ENCODE measurements at places on chromosomes 7 and 10. TPM values are rescaled to one million over a fixed set of nuclear protein-coding genes. Genes with fewer than 3 reads are reported as not detected.

DNA sequence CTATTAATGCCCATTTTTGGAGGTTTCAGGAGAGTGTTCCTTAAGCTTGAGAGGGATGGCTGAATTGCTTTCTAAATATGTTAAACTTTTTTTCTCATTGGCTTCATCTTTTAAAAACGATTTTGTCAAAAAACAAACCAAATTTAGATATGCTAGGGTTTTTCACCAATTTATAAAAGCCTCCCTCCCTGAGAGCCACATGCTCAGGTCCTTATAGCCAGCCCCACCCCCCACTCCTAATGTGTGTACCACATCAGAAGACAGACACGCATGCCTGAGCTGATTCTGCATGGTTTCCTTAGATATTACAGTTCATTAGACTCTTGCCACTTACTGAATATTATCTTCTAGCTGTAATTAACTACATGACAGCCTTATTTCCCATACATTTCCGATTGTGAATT, 2.0 kb downstream of the CUL1 start:
- DNase-seq = peak; percentile 44

GRCh38 chr7:138245682-138246081, 169.4 kb downstream of the AKR1D1 start:
- DNase-seq = no peak

DNA sequence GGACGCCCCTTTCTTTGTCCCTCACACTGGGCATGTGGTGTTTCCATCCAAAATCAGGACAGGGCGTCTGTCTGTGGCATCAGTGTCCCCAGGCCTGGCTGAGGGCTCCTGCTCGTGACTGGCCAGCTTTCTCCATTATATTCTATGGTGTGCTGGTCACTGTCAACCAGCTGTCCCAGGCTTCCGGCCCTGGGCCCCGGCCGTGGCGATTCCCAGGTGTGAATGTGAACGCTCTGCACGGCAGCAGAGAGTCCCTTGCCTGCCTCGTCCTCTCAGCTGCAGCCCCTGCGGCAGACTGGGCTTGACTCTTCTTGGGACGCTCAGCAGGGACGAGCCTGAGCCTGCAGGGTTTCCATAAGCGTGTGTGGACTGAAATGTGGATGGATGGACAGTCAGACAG, 5.9 kb upstream of the UTF1 start:
- DNase-seq = no peak

- DNase-seq = no peak
These were observed 24.9 kb downstream of the C10orf71 start for GRCh38 chr10:49323896-49324270.

- DNase-seq = no peak
These were observed 222.0 kb downstream of the BICC1 start for GRCh38 chr10:58734664-58735063.

- DNase-seq = no peak
These were observed 751.1 kb downstream of the GRM8 start for GRCh38 chr7:126501617-126502016.

- no peak for DNase-seq
These were observed 3.2 kb downstream of the TES start for GRCh38 chr7:116213361-116214130.

DNA sequence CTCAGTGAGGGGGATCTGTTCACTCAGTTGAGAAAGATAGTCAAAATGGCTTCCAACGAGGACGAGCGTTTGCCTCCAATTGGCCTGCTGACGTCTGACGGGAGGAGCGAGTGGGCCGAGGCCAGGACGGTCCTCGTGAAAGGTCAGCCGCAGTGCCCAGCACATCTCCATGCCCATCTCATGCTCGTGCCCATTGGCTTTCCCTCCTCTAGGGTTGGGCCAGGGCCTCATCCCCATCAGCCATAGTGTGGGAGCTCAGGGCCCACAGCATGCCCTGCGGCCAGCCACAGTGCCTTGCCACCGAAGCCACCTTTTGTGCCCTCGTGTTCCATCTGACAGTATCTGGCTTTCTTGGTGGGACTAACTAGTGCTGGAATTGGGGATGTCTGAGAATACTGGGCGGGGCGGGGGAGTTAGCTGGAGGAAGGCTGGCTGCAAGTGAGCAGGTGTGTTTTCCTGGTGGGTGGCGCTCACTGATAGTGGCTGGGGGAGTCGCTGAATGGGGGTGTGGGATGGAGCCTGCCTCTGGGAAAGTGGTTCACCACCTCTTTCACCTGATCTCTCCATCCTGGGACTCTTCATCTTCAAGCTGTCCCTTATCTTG, 13.9 kb downstream of the CHAT start:
- no peak for DNase-seq

GRCh38 chr10:22303461-22303860, 12.7 kb upstream of the COMMD3 start:
- DNase-seq = no peak

DNA sequence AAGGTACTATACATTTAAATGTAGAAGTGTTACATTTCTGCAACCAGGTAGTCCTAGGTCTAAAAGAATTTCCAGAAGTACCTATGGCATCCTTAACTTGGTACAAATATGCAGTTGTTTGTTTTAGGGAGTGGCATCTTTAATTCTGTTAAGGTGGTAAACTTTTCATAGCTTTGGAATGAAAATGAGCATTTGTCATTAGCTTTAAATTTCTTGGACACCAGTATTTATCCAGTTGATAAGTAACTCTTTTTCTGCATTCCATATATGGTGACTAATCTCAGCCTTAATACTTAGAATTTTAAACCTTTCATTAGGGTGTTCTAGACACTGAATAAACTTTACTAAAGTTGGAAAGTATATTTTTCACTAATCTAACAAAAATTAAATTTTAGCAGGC, 10.8 kb downstream of the SLF2 start:
- DNase-seq = no peak

DNA sequence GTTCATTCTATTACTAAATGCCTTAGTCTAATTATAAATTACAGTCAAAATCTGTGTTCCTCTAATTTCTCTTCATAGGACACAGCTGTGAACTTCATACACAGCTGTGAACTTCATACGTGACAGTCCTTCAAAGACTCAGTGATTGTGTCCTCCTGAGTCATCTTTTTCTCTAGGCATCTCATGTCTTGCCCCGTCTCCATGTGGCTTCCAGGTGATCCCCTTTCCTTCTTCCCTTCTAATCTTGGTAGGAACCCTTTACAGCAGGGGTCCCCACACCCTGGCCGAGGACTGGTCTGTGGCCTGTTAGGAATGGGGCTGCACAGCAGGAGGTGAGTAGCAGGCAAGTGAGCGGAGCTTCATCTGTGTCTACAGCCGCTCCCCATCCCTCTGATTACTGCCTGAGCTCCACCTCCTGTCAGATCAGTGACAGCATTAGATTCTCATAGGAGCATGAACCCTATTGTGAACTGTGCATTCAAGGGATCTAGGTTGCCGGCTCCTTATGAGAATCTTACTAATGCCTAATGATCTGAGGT, 14.0 kb upstream of the EIF5AL1 start:
- DNase-seq = no peak

GRCh38 chr7:54355842-54356241, 186.3 kb upstream of the VSTM2A start:
- DNase-seq = no peak

DNA sequence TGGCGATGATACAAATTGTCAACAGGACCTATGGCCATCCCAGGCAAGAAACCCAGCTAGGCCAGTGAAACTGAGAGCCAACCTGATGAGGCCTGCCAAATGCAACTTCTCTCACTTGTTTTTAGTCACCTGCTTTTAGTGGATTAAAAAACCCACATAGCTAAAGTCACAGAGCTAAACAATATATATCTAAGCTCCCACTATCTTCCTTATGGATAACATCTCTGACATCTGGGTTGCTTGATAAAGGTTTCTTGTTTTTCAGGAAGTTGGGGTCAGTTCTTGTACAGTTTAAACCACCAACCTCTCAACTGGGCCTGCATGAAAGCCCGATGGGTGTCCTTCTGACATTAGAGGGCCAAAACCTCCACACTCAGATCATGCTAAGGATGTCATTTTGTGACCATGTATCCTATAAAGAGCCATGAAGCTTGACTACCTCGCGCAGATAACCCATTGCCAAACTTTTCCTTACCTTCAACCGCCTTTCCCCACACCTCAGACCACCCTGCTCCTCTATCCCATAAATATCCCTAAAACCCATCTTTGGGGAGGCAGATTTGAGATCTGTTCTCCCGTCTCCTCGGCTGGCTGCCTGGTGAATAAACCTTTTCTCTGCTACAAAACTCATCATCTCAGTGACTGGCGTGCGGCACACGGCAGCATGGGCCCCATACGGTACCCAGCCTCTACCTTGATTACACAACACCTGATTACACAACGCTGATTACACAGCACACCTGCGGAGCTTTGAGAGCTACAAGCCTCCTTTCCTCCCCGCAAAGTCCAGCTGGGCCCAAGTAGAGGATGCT, 797 bp upstream of the STMP1 start:
- DNase-seq = peak; percentile 13

DNA sequence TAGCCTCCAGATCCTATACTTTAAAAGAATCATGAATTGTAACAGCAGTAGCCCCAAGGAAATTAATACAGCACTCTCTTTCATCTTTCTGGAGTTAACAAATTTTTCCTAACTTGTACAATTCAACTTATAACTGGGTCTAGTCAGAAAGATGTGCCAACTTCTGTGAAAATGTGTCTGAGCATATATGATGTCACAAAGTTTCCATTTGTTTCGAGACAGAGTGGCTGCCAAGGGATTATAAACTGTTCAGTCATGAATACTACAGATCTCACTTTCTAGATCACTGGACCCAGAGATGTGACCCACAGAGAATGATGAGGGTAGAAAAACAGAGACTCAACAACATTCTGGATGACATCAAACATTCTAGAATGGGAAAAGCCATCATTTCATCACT, 249.2 kb upstream of the PHF14 start:
- DNase-seq = no peak

GRCh38 chr7:115124409-115124939, 202.6 kb downstream of the MDFIC start:
- no peak for DNase-seq

- no peak for DNase-seq
These were observed 28.3 kb downstream of the C1GALT1 start for GRCh38 chr7:7210475-7211237.

DNA sequence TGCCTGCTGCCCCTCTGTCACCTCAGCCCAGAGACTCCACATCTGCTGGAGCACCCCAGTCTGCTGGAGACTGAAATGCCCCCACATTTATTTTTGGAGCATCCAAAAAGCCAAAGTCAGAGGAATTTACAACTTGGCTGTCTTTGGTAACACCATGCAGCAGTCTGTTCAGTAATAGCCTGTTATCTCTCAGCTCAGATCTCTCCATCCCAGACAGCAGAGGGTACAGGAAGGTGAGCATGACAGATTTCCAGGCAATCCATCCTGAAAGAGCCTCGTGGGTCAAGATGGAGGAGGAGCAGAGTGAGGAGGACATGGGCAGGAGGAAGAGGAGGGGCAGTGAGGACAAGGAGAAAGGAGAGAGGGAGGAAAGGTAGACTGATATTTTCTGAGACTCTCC, 55.9 kb downstream of the GRID1 start:
- DNase-seq = no peak

DNA sequence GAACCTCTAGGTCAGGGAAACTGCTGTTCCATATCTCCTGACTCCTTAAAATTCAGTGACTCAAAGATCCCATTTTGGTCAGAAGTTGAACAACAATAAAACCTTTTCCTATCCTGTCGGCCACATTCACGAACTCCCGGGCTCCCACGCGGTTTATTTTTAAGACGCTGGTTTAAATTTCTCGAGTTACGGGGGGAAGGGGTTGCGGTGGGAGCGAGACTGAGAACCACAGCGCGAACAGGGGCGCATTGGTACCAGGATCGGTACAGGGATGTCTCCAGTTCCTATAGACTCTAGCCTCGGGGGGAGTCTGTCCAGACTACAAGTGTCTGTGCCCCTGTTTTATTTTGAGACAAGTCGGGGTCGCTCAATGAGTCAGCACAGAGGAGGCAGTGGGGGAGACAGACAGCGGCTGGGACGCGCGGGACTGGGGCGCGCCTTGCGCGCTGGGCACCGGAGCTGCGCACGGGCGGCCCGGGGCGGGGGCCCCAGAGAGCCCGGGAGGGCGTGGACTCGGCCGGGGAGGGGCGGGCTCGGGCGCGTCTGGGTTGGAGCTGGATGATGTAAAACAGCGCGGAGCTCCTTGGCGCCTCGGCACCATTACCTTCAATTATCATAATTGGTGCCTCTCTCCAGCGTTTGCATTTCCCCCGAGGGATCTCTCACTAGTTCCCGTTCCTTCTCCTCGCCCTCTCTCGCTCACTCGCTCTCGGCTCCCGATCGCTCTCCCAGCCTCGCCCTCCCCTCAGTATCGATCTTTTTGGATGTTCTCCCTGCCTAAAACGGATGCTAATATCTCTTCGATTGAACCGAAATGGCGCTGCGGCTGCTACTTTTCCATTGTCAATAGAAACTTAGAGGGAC, 8.7 kb upstream of the BAMBI start:
- DNase-seq = peak; percentile 71

DNA sequence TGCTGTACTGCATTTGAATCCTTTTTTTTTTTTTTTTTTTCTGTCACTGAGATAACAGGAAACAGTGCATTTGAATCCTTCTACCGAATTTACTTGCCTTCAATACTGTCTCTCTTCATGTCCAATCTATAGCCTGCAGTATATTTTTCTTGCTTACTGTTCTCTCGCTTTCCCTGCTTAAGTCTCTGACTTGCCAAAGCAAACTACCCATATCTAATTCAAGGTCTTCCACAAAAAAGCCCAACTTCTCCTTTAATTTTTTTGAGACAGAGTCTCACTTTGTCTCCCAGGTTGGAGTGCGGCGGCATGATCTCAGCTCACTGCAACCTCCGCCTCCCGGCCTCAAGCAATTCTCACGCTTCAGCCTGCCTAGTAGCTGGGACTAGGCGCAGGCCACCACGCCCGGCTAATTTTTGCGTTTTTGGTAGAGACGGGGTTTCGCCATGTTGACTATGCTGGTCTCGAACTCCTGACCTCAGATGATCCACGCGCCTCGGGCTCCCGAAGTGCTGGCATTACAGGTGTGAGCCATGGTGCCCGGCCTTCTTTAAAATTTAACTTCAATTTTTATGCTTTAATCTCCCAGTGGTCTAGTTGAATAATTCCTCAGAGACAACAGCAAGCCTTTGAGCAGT, 882 bp downstream of the PDCD11 start:
- no peak for DNase-seq

DNA sequence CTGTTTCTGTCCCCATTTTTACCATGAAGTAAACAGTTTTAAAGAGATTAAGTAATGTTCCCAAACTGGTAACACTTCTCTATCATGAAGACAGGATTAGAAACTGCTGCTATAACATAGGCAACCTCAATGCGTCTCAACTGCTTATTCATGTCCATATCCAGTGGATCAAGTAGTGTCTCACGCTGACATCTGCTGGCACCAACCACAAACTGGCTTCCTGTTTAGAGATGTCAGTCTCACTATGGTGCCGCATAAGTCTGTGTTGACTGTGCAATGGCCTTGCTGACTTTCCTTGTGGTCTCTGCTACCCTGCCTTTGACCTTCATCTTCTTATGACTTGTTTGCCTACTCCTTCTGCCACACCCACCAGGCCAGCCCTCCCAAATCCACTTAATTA, 369.6 kb upstream of the DPP6 start:
- no peak for DNase-seq

- no peak for DNase-seq
These were observed 106.5 kb downstream of the PDE1C start for GRCh38 chr7:31963569-31964175.

CCZ1B gene
- 111 TPM for total RNA-seq

TDRD1 gene
- not detected for total RNA-seq

GRK5 gene
- 2.4 TPM for total RNA-seq

RPA3 gene
- 143 TPM for total RNA-seq
